ENCODE measurements at places on chromosomes 13 and 19.
A peak's percentile ranks its signal among the peaks of the same experiment; 100 is the strongest.

DNA sequence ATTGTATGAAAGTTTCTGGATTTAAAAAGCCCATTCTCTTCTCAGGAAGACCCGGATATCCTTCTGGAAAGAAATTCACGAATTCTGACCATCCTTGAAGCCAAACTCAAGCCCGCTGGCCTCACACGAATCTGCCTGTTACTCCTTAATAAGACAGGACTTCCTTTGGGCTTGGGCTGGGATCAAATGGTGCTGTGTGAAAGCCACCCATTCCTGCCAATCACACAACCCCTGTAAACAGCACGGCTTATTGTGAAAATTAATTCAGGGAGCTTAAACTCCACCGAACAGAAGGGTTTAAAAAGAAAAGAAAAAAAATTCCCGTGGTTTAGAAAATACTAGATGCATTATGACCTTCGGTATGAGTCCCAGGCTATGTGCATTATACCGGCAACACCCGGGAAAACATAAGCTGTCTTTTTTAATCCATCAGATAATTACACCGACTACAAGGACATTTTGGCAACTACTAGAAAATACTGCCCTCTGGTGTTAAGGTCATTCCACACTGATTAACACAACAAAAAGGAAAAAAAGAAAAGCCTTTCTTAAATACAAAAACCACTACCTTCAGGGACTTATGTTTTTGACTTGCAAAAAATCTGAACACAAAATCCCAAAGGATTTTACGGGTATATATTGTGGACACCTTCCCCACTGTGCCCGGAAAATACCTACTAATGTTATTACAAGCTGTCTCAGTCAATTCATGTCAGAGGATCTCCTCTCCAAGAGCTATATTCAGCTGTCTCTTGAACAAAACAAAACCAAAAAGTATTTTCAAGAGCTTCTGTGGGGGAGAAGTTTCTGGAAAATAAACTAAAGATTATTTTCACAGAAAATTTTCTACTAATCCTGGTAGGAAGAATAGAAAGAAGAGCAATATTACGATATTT lies 76.0 kb upstream of the LSM14A start:
- H3K36me3 ChIP-seq = no peaks in the 10 kb centered on the region
- no peaks in the 10 kb centered on the region for H3K4me1 ChIP-seq
- no peak overlapping the region for H3K4me3 ChIP-seq
- peaks cover 2% of the 10 kb centered on the region for H3K27me3 ChIP-seq
- no peak overlapping the region for H3K27ac ChIP-seq

GRCh38 chr19:49682274-49682673 lies 5.2 kb downstream of the PRMT1 start:
- no peak overlapping the region for H3K27ac ChIP-seq
- peaks cover 13% of the 10 kb centered on the region for H3K36me3 ChIP-seq
- H3K4me1 ChIP-seq = peaks cover 18% of the 10 kb centered on the region
- DNase-seq = no peak
- no peaks in the 10 kb centered on the region for H3K27me3 ChIP-seq

DNA sequence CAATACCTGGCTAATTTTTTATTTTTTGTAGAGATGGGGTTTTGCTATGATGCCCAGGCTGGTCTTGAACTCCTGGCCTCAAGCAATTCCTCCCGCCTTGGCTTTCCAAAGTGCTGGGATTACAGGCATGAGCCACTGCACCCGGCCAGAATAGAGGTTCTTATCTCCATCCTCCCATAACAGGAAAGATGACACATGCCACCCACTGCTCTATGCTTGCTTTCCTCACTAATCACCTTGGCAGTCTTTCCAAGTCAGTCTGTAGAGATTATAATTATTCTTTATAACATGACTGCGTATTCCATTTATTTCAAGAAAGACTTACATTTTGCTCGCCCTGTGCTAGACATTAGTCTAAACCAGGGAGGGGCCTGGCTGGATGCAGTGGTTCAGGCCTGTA lies 6.7 kb downstream of the VAV1 start:
- H3K36me3 ChIP-seq = no peaks in the 10 kb centered on the region
- no peak overlapping the region for H3K27ac ChIP-seq
- H3K27me3 ChIP-seq = no peaks in the 10 kb centered on the region
- no peaks in the 10 kb centered on the region for H3K4me1 ChIP-seq
- no peak overlapping the region for H3K4me3 ChIP-seq

DNA sequence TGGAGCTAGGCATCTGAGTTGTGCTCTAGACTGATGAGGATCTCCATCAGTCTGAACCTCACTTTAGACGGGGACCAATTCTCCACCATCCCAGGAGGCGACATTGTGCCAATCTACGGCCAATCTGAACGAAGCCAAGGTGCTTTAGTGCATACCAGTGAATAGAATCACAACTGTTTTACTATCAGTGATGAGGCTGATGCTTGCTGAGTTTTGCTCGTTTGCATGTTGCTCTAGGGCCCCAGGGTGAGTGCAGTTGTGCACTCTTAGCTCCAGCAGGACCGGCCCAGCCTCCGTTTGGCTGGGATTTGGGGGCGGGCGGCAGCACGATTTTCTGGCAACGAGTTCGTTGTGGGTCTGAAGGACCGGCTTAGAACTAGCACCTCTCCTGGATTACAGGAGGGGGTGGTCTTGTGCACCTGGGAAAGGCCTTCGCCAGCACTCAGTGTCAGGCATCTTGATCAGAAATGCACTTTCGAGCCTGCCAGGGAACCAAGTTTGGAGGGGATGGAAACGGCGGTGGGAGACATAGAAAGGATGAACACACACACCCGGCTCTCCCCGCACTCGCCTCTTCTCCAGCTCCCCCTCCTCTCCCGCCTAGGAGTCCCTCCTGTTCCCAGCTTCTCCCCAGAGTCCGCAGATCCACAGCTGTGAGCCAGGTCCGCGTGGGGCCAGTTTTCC lies 4.4 kb downstream of the GSX1 start:
- peaks cover 62% of the 10 kb centered on the region for H3K27me3 ChIP-seq
- no peaks in the 10 kb centered on the region for H3K36me3 ChIP-seq
- no peak for DNase-seq
- H3K4me3 ChIP-seq = no peak overlapping the region

GRCh38 chr13:93468433-93468832 lies 241.8 kb downstream of the GPC6 start:
- H3K4me3 ChIP-seq = no peak overlapping the region
- no peaks in the 10 kb centered on the region for H3K4me1 ChIP-seq
- H3K27ac ChIP-seq = no peak overlapping the region
- H3K36me3 ChIP-seq = no peaks in the 10 kb centered on the region

DNA sequence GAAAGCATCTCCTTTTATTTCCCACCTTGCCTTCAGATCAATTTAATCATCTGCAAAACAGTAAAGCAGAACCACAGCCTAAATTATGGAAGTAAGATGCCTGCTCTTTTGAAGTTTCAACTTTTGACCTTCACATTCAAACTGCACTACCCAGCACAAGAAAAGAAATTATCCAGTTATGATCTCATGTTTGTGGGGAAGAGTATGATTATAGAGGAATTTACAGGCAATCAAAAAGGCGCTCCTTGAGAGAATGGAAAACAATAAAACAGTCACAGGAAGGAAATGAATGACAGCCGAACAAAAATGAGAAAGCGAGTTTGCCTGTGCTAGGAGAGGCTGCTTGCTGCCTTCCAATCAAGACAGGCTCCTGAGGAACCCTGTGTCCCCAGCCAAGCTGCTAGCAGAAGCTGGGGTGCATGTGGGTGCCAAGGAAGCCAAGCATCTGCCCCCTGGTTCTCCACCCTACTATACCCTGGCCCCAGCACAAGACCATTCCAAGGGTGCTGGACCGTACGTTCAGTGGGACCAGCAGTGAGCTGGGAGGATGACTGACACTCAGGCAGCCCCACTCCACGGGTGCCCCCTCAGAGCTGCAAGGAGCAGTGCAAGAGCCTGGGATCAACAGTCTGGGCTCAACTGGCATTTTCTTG lies 47.8 kb downstream of the PEPD start:
- H3K4me3 ChIP-seq = peak overlapping the region; percentile 46
- no peaks in the 10 kb centered on the region for H3K27me3 ChIP-seq
- peak; percentile 73 for DNase-seq
- peak overlapping the region; percentile 99 for H3K27ac ChIP-seq
- no peaks in the 10 kb centered on the region for H3K36me3 ChIP-seq

DNA sequence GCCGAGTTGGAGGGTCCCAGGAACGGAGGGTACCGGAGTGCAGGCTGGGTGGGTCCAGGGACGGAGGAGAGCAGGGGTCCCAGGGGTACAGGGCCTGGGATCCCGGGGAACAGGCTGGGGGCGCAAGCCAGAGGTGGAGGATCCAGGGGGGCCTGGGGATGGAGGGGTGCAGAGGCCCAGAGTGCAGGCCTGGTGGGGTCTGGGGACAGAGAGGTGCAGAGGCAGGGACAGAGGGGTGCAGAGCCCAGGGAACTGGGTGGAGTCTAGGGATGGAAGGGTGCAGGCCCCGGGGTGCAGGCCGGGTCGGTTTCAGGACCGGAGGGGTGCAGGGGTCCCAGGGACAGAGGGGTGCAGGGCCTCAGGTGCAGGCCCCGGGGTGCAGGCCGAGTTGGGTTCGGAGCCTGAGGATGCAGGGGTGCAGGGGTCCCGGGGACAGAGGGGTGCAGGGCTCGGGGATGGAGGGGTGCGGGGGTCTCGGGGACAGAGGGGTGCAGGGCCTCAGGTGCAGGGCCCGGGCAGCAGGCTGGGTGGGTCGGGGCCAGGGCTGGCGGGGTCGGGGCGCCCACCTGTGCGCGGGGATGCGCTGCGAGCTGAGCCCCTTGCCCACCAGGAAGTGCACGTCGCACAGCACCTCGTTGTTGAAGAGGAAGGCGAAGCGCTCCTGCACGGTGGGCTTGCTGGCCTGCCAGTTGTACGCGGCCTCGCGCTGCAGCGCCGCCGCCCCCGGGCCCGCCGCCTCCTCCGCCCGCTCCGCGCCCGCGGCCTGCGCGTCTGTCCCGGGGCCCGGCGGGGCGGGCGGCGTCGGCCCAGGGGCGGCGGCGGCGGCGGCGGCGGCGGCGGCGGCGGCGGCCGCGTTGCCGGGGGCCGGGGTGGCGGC lies 545 bp downstream of the BTBD2 start:
- no peaks in the 10 kb centered on the region for H3K27me3 ChIP-seq
- no peaks in the 10 kb centered on the region for H3K36me3 ChIP-seq
- H3K27ac ChIP-seq = no peak overlapping the region
- peak overlapping the region; percentile 55 for H3K4me3 ChIP-seq

- H3K36me3 ChIP-seq = no peaks in the 10 kb centered on the region
- no peak overlapping the region for H3K27ac ChIP-seq
- no peaks in the 10 kb centered on the region for H3K27me3 ChIP-seq
- H3K4me1 ChIP-seq = peaks cover 4% of the 10 kb centered on the region
Observed at GRCh38 chr19:16258440-16258903, 60.8 kb downstream of the AP1M1 start.

DNA sequence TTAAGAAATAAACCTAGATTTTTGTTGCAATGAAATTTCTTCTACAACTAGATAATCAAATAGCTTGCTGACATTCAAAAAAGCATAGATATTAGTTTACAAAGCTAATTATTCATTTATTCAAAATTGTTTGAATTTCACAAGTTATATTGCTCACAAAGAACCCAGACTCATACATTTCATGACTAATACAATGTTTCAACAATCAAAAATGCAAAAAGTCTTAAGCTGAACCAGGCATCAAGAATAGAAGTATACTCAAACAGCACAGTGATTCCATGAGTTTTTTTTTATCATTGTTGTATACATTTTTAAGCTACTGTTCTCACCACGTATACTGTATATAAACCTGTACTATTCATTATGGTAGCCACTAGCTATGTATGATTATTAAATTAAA lies 51.0 kb downstream of the DIAPH3 start:
- peaks cover 22% of the 10 kb centered on the region for H3K4me1 ChIP-seq
- peak overlapping the region; percentile 69 for H3K27ac ChIP-seq
- no peaks in the 10 kb centered on the region for H3K27me3 ChIP-seq
- DNase-seq = peak; percentile 54
- no peak overlapping the region for H3K4me3 ChIP-seq

DNA sequence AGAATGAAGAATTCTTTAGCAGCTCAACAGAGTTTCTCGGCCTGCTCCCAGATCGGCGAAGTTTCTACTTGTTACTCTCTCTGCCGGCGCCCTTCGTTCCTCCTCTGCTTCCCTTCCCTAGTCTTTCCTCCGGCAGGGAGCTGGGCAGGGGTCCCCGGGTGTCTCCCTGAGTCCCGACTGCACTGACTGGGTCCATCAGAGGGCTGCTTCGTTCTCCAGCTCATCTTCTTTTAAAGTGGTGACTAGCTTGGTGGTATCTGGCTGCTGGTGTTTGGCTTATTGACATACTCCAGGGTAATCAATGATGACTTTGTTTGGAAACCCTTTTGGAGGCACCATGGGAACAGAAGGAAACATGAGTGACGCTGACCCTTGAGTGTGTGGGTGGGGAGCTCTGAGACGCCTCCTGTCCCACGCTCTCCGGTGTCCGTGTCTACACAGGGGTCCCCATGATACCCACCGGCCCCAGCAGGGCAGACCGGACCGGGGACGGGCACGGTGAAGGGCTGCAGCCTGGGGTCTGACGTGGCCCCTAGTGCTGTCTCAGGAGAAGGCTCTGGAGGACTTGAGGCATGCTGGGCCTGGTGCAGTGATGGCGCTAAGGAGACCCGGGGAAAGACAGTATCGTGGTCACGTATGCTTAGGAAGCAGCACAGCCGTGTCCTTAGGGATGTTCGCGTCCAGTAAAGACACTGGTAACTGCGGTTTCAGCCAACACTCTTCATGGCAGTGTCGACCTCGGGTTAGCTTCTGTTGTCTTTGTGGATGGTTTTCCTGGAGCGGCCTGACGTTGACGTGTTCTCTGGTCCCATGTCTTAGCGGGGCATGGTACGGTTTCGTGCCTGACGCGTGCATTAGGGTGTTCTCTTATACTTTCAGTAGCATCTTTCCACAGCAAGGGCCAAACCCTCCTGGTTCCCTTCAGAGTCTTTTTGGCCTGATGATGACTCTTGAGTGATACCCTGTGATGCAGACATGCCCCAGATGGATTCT lies 23.8 kb downstream of the NAXD start:
- no peak for DNase-seq
- peaks cover 26% of the 10 kb centered on the region for H3K4me1 ChIP-seq
- no peak overlapping the region for H3K4me3 ChIP-seq
- no peaks in the 10 kb centered on the region for H3K27me3 ChIP-seq

GRCh38 chr13:94382517-94382916 lies 97.0 kb downstream of the DCT start:
- no peaks in the 10 kb centered on the region for H3K27me3 ChIP-seq
- H3K27ac ChIP-seq = no peak overlapping the region
- H3K36me3 ChIP-seq = no peaks in the 10 kb centered on the region
- no peaks in the 10 kb centered on the region for H3K4me1 ChIP-seq
- no peak overlapping the region for H3K4me3 ChIP-seq

DNA sequence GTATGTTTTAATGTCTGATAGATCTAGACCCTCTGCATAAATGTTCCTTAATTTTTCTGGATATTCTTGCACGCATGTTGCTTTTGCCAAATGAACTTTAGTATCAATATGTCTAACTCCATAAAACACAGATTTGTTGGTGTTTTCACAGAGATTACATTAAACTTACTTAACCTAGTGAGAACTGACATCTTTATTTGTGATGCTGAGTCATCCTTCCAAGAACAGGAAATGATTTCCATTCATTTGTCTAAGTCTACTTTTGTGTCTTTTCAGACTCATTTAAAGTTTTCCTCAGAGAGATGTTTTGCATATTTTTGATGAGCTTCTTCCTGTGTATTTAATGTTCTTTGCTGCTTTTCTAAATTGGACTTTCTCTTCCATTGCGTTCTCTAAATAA lies 184.0 kb downstream of the SLC7A1 start:
- H3K27ac ChIP-seq = no peak overlapping the region
- no peak overlapping the region for H3K4me3 ChIP-seq
- peak; percentile 15 for DNase-seq
- no peaks in the 10 kb centered on the region for H3K36me3 ChIP-seq
- H3K4me1 ChIP-seq = no peaks in the 10 kb centered on the region

- no peaks in the 10 kb centered on the region for H3K27me3 ChIP-seq
- no peak overlapping the region for H3K4me3 ChIP-seq
- no peaks in the 10 kb centered on the region for H3K36me3 ChIP-seq
- H3K4me1 ChIP-seq = no peaks in the 10 kb centered on the region
- DNase-seq = no peak
Observed at GRCh38 chr13:41273831-41274441, 10.6 kb upstream of the MTRF1 start.

All from astrocyte (in vitro differentiated cells and primary cell).